Muscle of back (tissue), 13 donors: ENCODE measurements at places on chromosomes 16 and 17.

DNA sequence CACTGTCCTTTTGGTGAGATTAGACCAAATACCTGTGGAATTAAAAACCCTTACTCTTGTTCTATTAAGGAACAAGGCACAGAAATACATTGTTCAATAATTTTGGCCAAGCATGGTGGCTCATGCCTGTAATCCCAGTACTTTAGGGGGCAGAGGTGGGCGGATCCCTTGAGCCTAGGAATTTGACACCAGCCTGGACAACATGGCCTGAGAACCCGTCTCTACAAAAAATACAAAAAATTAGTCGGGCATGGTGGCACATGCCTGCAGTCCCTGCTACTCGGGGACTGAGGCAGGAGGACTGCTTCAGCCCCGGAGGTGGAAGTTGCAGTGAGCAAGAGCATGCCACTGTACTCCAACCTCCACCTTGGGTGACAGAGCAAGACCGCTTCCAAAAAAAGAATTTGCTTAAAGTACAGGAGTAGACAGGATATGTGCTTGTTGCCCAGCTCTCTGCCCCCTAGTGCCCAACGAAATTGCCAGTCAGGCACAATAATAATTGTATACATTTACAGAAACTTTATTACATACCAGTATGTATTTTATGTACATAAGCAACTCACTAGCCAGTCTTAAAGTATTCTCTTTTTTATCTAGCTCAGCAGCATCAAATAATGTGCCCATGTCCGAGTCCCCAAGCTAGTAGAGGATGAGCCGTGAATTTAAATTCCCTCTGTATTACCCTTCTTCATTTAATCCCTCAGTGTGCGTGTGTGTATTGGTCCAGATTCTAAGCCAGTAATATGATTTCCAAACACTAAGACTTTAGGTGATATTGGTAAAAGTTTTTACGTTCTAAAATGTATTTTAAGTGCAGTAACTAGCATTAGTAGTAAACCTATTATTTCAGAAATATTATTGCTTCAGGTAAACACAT, 1.4 kb downstream of the THUMPD1 start:
- no peak for DNase-seq

GRCh38 chr16:79005096-79005495, 595.4 kb downstream of the MAF start:
- no peak for DNase-seq

- DNase-seq, result no peak
These were observed 306.7 kb downstream of the CNTNAP4 start for GRCh38 chr16:76583945-76584344.

GRCh38 chr17:58615768-58616659, 75.8 kb downstream of the TEX14 start:
- DNase-seq, result no peak

- DNase-seq, result no peak
These were observed 250.3 kb downstream of the ZFHX3 start for GRCh38 chr16:72797621-72798020.
